Right atrium auricular region (tissue), 2 donors: ENCODE measurements at places on chromosomes 3 and 15. TPM values are rescaled to one million over a fixed set of nuclear protein-coding genes. Genes with fewer than 3 reads are reported as not detected.

DNA sequence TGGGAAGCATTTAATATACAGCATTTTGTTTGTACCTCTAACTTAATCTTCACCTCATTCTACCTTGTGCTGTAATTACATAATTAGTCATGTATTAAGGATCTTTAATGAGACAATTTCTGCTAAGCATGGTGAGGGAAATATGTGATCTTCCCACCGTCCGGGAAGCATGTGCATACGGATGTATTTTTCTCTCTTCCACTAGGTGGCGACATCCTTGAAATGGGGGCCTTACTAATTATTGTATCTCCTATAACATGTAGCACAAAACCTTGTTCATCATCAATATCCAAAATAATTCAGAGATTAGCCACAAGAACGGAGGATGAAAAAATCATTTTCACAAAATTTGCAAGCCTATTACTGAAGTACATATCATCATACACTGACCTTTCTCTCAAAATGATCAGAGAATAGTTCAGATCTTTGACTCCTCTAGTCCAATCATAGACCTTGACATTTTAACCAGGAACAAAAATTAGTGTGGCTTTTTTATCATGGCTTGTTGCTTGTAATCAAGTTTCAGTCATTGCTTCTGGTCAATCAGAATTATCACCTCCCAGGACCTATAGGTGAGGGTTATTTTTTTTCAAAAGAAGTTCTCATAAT is 148.9 kb upstream of the GBE1 start:
- DNase-seq: no peak

DNA sequence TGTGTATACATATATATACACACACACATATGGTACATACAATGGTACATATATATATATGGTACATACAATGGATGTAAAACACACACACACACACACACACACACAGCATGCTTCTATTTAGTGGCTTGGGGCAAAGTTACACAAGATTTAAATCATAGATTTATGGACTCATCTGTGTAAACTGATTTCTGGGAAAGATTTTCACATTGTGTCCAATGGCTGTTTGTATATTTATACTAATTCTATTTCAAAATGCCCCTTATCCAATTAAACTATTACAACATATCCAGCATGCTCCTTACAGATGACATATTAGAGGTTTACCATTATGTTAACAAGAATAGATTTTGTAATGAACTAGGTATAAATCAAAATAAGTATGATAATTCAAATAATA is 94.9 kb downstream of the ANO10 start:
- no peak for DNase-seq

The LIPH gene
- 0.47 TPM for total RNA-seq

DNA sequence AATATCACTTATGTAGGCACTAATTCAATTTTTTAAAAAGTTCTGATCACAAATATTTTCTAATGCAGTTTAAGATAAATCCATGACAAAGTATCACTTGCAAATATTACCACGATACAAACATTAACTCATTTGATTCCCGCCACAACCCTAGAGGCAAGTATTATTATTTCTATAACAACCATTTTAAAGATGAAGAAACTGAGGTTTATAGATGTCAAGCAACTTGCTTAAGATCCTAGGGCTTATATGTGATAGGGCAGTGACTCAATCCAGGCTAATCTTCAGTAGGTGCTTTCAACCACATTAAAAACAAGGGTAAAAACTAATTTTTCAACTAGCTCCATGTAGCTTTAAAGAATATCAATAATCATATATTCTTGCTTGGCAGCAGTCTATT is 1.7 kb downstream of the DYNC1LI1 start:
- DNase-seq: no peak

DNA sequence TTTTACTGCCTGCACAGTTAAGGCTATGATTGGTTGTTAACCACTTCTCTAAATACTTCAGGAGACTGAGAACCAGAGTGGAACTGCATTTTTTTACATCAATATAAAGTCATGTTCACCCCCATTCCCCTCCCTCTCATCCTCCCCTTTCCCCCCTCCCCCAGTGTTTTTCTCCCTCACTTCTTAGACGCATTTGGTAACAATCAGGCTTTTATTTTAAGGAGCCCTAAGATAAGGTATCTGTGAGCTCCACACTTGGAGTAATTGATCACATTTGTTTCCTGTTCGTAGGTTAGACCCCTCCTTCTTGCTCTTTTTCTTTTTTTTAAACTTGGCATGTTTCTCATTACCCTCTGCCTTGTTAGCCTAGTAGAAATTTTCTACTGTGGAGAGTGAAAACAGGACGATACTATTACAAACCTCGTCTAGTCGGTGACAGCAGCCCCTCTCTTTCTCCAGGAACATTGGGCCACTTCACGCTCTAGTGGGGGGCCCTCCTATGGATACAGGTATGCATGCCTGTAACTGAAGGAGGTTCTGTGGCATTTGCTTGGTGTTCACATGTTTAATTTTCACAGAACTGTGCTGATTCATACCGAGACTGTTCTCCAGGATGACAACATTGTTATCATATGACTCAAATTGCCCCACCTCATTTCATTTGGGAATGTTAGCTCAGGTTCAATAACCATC is 314.4 kb downstream of the MECOM start:
- DNase-seq: no peak

DNA sequence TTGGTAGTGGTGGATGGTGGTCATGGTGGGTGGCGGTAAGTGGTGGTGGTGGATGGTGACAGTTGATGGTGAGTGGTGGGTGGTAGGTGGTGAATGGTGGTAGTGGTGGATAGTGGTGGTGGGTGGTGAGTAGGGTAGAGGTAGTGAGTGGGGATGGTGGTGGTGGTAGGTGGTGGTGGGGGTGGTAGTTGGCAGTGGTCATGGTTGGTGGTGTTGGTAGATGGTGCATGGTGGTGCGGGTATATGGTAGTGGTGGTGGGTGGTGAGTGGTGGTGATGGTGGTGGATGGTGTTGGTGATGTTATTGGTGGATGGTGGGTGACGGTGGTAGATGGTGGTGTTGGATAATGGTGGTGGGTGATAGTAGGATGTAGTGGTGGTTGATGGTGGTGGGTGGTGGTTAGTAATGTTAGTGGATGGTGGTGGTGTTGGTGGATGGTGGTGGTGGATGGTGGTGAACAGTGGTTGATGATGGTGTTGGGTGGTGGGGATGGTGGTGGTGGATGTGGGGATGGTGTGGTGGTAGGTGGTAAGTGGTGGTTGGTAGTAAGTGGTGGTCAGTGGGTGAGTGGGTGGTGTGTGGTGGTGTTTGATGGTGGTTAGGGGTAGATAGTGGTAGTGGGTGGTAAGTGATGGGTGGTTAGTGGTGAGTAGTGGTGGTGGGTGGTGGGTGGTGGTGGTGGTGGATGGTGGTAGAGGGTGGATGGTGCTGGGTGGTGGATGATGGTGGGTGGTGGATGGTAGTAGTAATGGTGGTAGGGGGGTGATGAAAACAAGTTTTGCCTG is 16.7 kb upstream of the RIOX2 start:
- DNase-seq: no peak

The CA12 gene
- 1.3 TPM for total RNA-seq

- no peak for DNase-seq
Observed at GRCh38 chr3:114857299-114857701, 289.8 kb downstream of the ZBTB20 start.

DNA sequence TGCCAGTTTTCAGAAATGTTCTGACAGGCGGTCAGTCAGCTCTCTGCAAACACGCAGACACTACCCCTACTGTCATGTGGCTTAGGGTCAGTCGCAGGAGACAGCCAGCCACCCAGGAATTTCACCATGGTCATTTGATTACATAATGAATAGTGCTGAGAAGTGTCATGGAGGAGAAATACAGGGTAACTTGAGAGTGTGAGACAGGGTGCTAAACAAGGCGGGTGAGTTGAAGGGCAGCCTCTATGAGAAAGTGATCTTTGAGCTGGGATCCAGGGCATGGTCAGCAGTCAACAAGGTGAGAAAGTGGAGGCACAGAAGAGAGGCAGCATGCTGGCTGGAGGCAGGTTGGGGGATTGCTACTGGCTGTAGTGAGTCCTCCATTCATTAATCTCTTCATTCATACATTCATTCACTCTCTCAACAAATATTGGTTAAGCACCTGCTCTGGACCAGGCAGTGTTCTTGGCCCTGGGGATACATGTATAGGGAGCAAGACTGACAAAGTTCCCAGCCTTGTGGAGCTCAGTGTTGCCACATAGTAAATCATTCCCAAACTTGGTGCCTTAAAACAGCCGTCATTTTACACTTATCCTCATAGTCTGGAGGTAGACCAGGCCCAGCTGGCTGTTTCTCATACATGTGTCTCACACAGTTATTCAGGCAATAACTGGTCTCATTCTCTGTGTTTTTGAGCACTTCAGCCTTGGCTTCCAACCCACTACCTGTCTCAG is 14.8 kb downstream of the PXYLP1 start:
- DNase-seq: no peak

The SCN5A gene
- total RNA-seq: 102 TPM

The MAPKBP1 gene
- 10.5 TPM for total RNA-seq

- no peak for DNase-seq
Observed at GRCh38 chr3:26622621-26623418, at the start of gene LRRC3B. LRRC3B (plus strand) TSS chr3:26622772; CDS start chr3:26709673, 86,901 bp downstream.

DNA sequence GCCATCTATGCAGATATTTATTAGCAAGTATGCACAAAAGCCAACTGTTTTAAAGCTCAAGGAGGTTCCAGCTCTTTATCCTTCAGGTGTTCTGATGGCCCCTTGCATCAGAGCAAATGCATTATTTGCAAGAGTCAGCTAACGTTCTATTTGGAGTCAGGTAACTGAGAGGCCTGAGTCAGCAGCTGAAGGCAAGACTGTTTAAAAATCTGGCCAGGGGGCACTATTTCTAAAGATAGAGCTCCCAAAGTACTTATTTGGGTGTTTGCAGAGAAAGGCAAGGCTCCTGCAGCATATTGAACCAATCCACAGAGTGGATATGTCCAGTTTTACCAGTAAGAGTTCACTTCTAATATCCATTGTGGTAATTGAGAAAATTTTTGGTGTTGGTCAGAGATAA is 146.1 kb downstream of the LRTM1 start:
- no peak for DNase-seq
